ENCODE measurements at places on chromosomes 11 and 22. TPM values are rescaled to one million over a fixed set of nuclear protein-coding genes. Genes with fewer than 3 reads are reported as not detected.

GRCh38 chr11:57638005-57638781 is 11.5 kb downstream of the YPEL4 start:
- no peaks in the 10 kb centered on the region for H3K36me3 ChIP-seq
- peak overlapping the region; percentile 69 for H3K4me3 ChIP-seq
- H3K27me3 ChIP-seq: no peaks in the 10 kb centered on the region

The TMPRSS4 gene
- not detected for total RNA-seq

DNA sequence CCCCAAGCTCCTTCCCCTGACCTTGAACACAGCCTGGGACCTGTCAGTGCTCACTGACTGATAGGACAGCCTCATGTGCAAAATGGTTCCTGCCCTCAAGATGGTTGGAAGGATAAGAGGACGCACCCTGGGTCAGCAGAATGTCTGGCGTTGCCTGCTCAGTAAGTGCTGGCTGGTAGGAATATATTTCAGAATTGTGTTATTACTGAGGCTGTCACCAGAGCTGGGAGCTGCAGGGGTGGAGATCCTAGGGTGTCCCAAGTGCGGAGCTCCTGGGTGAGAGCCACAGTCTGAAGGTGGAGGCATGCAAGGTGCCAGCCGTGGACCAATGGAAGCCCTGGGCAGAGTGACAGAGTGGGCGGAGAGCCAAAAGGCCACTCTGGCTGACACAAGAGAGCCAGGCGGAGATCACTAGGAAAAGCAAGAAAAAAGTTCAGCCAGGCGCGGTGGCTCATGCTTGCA is 1.0 kb upstream of the SEC14L4 start:
- no peaks in the 10 kb centered on the region for H3K27me3 ChIP-seq
- H3K4me1 ChIP-seq: peaks cover 66% of the 10 kb centered on the region
- no peak overlapping the region for H3K4me3 ChIP-seq
- no peak for DNase-seq

- no peaks in the 10 kb centered on the region for H3K27me3 ChIP-seq
- no peak for DNase-seq
- no peaks in the 10 kb centered on the region for H3K36me3 ChIP-seq
- H3K27ac ChIP-seq: no peak overlapping the region
Observed at GRCh38 chr11:63931045-63931444, 7.8 kb upstream of the NAA40 start.

GRCh38 chr11:74819400-74819799 is 70.8 kb downstream of the RNF169 start:
- peaks cover 10% of the 10 kb centered on the region for H3K36me3 ChIP-seq
- H3K27ac ChIP-seq: no peak overlapping the region
- DNase-seq: peak; percentile 56
- H3K4me3 ChIP-seq: no peak overlapping the region
- H3K27me3 ChIP-seq: no peaks in the 10 kb centered on the region

DNA sequence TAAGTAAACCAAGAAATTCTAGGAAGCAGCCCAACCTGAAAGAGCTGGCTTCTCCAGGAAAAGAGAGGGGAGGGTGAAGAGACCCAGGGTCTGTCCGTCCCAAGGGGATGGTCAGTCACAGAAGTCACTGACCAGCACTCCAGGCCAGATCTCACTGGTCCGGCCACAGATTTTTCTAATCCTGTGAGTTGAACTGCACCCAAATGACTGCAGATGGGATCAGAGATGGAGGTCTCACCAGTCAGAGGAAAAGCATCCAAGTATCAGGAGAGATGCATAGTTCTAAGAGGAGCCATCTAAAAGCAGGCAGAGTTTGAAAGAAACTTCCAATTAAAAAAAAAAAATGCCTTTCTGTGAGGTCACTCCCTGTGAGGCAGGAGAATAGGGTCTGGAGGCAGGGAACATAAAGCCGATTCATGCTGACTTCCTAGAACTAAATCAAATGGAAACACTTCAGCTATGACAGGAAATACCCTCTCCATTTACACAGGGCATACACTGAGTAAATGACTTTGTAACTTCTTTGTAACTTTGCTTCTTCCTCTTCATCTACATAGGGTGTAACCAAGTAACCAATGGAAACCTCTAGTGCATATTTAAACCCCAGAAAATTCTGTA is 144.5 kb downstream of the CCDC34 start:
- H3K36me3 ChIP-seq: no peaks in the 10 kb centered on the region
- H3K27ac ChIP-seq: no peak overlapping the region
- no peak for DNase-seq
- no peaks in the 10 kb centered on the region for H3K27me3 ChIP-seq
- H3K4me1 ChIP-seq: peaks cover 34% of the 10 kb centered on the region

The SYT13 gene
- 0.14 TPM for total RNA-seq

DNA sequence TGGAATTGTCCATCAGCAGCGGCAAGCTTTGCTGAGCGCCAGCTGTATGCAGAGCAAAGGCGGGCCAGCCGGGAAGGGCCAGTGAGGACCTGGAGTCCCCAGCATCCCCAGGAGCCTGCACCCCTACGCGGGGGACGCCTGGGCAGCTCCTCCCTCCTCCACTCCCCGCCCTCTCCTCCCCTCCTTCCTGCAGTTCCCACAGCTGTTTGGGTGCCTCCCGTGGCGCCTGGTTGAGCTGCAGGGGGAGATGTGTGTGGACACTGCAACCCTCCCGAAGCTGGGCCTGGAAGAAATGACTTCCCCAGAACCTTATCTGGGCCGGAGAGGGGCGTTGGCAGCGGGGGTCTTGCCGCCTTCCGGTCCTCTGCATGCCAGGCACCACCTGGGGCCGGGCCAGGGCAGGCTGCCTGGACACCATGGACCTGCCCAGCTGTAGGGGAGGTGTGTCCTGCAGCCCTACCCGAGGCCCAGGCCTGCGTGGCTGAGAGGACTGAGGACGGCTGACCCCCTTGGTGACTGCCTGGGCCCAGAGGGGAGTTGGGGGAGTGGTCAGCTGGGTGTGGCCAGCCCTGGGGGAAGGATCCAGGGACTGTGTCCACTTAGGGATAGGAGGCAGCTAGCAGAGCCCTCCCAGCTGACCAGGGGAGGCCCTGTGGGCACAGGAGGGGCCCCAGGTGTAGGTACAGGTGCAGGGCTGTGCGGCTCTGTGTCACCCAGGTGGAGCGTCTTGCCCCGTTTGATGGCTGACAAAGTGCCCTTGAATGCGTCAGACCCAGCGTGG is 16.8 kb upstream of the MUC6 start:
- no peak overlapping the region for H3K27ac ChIP-seq
- H3K4me1 ChIP-seq: no peaks in the 10 kb centered on the region
- no peaks in the 10 kb centered on the region for H3K36me3 ChIP-seq
- no peak for DNase-seq

DNA sequence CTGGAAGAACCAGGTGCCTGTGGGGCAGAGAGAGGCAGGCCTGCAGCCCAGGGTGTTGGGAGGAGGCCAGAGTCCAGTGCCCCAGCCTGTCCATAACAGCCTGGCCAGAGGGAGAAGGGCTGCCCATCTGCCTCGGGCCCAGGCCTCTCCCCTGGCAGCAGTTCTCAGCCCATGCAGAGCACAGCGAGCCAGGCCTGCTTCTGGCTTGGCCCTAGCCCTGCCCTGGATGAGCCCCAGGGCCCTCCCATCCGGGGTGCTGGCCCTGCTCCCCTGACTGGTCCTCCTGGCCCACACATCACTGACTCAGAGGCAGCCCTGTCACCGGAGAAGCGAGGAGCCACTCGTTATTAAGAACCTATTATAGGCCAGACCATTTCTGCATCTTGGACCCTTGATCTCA is 19.7 kb upstream of the MYRF start:
- no peak for DNase-seq
- H3K36me3 ChIP-seq: peaks cover 27% of the 10 kb centered on the region
- no peaks in the 10 kb centered on the region for H3K27me3 ChIP-seq
- no peak overlapping the region for H3K4me3 ChIP-seq
- H3K27ac ChIP-seq: no peak overlapping the region

- H3K27me3 ChIP-seq: no peaks in the 10 kb centered on the region
- H3K4me1 ChIP-seq: no peaks in the 10 kb centered on the region
- H3K36me3 ChIP-seq: no peaks in the 10 kb centered on the region
- H3K27ac ChIP-seq: no peak overlapping the region
- DNase-seq: no peak
- H3K4me3 ChIP-seq: no peak overlapping the region
Observed at GRCh38 chr11:31441296-31441695, 68.1 kb downstream of the IMMP1L start.

All from HepG2 (cell line).